ENCODE measurements at places on chromosomes 3 and 15.

- DNase-seq = no peak
These were observed 39.5 kb downstream of the TNIK start for GRCh38 chr3:171420667-171421066.

DNA sequence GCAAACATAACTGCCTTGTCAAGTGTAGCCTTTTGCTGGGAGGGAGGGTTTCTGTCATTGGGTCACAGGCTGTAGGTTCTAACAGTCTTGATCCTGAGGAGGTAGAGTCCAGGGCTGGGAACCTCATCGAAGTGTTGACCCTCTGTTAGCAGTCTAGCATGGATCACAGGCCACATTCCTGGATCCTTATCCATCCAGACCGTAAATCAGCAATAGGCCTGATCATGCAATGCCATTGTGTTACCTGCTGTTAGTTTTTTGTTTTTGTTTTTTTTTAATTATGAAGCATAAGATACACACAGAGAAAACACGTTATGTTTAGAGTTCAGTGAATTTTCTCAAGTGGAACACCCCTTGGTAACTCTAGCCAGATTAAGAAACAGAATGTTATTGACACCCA, 282.0 kb upstream of the TPM1 start:
- no peak for DNase-seq

DNA sequence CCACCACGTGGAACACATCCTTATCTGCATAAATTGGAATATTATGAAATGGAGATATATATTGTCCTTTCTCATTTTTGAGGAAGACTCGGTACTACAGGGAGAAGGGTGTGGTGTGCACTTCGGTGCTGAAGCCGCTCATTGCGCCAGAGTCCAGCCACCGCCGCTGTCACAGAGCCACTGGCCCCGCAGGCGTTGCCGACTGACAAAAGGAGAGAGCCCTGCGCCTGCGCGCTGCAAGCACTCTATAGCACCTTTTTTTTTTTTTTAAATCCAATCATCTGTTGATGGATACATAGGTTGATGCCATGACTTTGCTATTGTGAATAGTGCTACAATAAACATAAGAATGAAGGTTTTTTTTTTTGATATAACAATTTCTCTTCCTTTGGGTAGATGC, 130.0 kb upstream of the TBC1D5 start:
- no peak for DNase-seq

DNA sequence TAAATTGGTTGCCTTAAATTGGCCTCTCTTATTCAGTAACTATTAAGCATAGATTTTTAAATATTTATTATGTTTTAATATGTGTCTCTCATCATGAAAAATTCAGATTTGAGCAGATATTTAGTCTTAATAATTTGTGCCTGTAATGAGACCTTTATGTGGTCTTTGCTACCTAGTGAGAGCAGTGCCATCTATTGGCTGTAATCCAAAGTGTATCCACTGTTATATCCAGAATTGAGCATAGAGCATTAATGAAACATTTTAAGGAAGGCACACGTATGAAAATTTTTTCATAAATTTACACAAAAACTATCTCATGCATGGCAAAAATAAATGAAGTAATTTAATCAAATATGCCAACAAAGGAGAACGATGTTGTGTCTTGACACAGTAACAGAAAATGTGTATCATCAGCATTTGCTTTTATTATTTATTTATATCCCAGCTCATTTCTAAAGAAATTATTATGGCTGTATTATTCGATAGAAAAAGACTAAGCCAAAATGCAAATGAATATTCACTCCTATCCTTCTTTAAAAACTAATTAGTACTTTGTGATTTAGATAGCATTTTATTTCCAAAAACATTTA, 203.5 kb downstream of the RSRC1 start:
- peak; percentile 2 for DNase-seq

- no peak for DNase-seq
These were observed 103.1 kb downstream of the MITF start for GRCh38 chr3:69842351-69842750.

GRCh38 chr15:59292442-59293151, 80.1 kb downstream of the MYO1E start:
- no peak for DNase-seq

- DNase-seq = peak; percentile 94
These were observed at the start of gene RBMS3 for GRCh38 chr3:29280404-29281093. Gene RBMS3 (plus strand): TSS chr3:29281071.

GRCh38 chr15:36469311-36469966, 110.0 kb upstream of the CDIN1 start:
- DNase-seq = no peak

GRCh38 chr15:70097063-70097320, 725 bp downstream of the TLE3 start:
- no peak for DNase-seq

- DNase-seq = no peak
These were observed 35.2 kb downstream of the PTPN23 start for GRCh38 chr3:47416041-47416440.

GRCh38 chr15:56985856-56986255, 67.4 kb downstream of the TCF12 start:
- DNase-seq = no peak

- no peak for DNase-seq
These were observed 56.7 kb upstream of the ATP2B2 start for GRCh38 chr3:10561946-10562560.

DNA sequence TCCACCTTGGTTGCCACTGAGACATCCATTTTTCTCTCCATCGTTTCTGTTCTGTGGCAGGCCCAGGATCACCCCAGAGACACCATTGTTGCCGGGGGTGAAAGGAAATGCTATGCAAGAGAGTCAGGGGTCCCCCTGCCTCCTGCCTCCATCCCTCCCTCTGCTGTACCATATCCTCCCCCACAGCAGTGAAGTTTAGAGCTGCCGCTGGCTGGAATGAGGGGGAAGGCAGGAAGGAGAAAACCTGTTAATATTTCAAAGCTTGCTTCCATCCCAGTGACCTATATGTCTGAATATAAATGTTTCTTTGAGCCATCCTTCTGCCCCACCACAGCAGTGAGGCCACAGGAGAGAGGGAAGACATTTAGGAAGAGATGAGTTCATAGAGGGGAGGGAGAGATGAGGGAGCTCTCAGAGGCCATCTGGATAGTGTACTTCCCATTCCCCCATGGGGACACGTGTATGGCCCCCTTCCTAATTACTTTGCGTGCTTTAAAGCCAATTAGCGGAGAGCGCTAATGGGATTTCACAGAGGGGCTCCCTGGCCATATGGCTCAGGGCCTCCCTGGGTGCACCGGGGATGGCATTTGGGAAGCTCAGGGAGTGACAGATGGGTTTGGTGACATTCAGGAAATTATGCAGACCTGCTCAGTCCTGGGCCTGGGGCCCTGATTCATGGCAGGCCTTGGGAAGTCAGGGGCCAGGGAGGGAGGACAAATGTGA, 40.4 kb upstream of the CHRNB4 start:
- no peak for DNase-seq

DNA sequence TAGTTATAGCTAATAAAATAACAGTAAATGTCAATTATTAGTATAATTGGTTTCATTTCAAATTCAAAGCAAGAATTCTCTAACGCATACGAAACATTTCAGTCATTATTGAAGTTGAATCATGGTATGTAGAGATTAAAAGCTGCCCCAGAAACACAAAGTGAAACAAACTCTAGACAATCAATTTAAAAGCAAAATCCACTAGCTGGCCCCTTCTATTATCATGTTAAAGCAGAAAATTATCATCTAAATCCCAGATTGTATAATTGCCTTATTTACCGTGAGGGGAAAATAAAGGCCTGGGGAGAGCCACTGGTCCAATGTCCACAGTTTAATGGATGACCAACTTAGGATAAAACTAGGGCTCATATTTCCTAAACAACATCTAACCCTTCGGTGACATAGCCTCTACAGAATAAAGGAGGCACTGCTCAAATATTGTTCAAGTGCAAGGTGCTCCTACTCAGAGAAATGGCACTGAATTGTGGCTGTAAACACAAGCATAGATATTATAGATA, 110.9 kb upstream of the THRB start:
- DNase-seq = no peak

GRCh38 chr3:176274161-176274560, 923.1 kb downstream of the TBL1XR1 start:
- no peak for DNase-seq

DNA sequence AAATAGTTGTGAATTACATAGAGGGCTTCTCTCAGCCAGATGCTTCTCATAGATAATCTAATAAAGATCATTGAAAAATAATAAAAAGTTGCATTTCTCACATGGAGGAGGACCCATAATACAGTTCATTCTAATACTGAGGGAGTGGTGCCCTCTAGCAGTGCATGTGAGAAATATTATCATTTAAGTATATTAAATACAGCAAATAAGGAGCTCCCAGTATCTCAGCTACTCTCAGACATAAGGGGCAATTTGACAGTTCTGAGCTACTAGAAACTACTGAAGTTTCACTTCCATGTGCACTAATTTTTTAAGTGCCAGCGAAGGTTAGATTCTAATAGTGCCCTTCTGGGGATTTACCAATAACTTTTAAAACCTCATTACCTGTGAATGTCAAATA, 188.3 kb downstream of the IL5RA start:
- no peak for DNase-seq

DNA sequence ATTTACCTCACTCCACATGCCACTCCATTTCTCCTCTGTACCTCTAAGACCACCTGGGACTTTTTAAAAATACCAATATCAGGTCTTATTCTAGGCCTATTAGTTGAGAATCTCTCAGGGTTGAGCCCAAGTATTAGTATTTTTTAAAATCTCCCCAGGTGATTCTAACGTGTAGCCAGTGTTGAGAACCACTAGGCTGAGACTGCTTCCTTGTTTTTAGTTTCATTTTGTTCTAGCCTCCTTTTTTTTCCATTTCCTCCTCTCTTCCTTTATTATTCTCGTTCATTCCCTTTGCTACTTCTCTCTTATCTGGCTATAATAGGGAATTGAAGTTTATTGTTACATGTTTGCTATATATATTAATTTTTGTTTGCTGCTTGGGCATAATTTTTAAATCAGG, 217.8 kb upstream of the CD96 start:
- DNase-seq = no peak

- DNase-seq = no peak
These were observed 231.5 kb upstream of the FEZF2 start for GRCh38 chr3:62604751-62605351.

- no peak for DNase-seq
These were observed 22.4 kb downstream of the MAP6D1 start for GRCh38 chr3:183802989-183803388.
